ENCODE measurements at places on chromosomes 6 and 20.

- DNase-seq = peak; percentile 28
These were observed 934 bp downstream of the KCNK5 start for GRCh38 chr6:39228111-39228971.

- DNase-seq = no peak
These were observed 162.2 kb downstream of the ADGRG6 start for GRCh38 chr6:142463988-142464387.

GRCh38 chr6:42735976-42736375 is 9.9 kb downstream of the TBCC start:
- DNase-seq = no peak

DNA sequence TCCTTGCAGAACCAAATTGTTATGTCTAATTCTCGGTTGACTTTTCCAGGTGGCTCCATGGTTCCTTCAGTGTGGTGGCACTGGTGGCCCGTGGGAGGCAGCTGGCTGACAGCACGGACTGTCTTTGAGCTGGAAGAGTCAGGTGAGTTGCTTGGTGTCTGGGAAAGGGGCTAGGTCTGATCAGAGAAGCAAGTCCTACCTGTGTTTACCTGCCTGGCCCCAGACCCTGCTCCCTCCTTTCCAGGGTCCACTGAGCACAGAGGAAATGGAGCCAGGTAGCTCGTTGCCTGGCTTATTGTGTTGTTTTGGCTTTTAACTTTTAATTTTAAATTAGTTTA is 111.8 kb downstream of the BANF2 start:
- no peak for DNase-seq

DNA sequence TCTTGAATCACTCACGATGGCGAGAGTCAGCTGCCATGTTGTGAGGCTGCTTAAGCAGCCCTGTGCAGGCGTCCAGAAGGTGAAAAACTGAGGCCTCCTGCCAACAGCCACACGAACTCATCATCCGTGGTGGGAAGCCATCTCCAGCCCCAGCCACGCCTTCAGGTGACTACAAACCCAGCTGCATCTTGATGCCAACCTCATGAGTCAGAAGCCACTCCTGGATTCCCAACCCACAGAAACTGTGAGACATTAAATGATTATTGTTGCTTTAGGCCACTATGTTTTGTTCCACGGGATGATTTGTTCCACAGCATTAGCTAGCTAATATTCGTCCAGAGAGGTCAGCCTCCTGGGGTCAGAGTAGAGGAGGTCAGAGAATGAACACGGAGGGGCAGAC is 80.5 kb downstream of the SNX5 start:
- DNase-seq = no peak

DNA sequence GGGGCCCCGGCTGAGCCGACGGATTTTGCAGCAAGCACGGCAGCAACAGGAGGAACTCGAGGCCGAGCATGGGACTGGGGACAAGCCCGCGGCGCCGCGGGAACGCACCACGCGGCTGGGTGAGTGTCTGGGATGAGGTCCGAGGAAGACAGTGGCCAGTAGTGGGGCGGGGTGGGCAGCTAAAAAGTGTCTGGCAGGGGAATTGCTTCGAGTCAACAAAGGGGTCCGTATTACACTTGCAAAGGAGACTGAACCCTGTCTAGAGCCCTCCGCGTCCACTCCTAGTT is 356 bp downstream of the BYSL start:
- no peak for DNase-seq

DNA sequence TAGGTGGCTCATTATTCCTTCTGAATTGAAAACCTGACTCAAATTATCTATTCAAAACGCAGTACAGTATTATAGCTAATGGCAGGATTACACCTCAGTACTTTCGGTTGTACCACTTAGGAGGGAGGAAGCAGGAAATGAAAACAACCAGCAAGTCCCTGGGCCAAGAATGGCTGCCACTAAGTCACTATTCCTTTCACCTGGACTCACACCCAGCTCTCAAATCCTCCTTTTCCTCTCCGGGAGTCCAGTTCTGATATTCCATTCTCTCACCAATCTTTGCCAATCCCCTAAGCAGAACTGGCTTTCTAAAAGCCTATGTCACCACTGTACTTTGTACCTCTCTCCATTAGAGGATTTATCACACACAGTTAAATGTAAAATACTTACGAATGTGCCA is 20.6 kb downstream of the TMEM242 start:
- DNase-seq = no peak

- no peak for DNase-seq
These were observed 29.8 kb downstream of the SYNJ2 start for GRCh38 chr6:158011478-158011920.
